ENCODE measurements at places on chromosomes 16 and 17.
A peak's percentile ranks its signal among the peaks of the same experiment; 100 is the strongest.

- no peak for DNase-seq
These were observed 19.6 kb upstream of the GOT2 start for GRCh38 chr16:58753711-58754134.

- DNase-seq = no peak
These were observed 67.4 kb downstream of the JPH3 start for GRCh38 chr16:87669672-87670071.

GRCh38 chr17:77817953-77818352, 140.6 kb upstream of the TNRC6C start:
- DNase-seq = no peak

DNA sequence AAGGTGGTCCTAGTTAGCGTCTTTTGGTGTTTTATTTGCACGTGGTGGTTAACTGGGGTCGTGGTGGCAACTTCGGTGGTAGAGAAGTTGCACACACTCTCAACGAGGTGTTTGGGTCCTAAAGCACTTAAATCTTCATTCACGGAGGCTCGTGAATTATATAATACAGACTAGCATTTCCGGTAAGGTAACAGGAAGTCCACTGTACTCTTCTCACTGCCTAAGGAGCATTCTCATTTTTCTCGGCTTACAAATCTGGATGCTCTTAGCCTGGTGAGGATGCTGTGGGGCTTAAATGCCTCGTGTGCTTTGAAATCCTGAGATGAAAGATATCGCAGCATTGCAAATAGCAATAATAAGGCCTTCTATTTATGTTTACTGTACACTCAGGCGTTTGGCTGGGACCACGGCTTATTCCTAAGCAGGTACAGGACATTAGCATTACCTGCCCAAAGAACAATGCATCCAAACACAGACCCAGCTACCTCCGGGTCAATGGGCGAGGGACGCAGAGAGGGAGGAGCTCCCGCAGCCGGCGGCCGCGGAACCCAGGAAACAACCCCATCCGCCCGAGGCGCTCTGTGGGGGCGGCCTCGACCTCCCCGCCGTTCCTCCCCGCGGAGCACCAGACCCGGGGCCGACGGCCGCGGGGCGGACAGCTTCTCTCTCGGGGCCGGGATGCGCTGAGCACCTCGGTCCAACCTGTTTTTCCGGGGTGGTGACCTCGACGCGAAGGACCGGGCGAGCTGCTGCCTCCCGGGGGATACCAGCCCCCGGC, 856 bp downstream of the DNAJA2 start:
- DNase-seq = peak; percentile 28

DNA sequence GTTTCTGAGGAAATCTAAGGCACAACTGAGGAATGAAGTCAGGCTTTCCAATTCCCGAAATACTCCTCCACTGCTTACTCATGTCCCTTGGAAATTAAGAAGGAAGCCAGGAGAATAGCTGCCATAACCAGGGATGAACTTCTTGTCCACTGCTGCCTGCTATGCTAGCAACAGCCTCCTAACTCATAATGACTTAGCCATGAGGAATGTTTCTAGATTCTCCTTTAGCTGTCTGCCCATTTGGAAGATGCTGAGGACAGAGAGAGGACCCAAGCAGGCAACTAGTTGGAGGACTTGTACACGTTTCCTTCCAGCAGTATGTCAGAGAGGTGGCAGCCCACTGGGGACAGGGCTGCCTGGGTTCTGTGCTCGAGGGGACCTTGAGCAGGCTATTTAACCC, 939 bp upstream of the CCL2 start:
- DNase-seq = peak; percentile 31

GRCh38 chr16:9077091-9077809, 14.2 kb upstream of the HAPSTR1 start:
- no peak for DNase-seq

GRCh38 chr17:28004344-28004743, 38.1 kb upstream of the NLK start:
- DNase-seq = no peak

DNA sequence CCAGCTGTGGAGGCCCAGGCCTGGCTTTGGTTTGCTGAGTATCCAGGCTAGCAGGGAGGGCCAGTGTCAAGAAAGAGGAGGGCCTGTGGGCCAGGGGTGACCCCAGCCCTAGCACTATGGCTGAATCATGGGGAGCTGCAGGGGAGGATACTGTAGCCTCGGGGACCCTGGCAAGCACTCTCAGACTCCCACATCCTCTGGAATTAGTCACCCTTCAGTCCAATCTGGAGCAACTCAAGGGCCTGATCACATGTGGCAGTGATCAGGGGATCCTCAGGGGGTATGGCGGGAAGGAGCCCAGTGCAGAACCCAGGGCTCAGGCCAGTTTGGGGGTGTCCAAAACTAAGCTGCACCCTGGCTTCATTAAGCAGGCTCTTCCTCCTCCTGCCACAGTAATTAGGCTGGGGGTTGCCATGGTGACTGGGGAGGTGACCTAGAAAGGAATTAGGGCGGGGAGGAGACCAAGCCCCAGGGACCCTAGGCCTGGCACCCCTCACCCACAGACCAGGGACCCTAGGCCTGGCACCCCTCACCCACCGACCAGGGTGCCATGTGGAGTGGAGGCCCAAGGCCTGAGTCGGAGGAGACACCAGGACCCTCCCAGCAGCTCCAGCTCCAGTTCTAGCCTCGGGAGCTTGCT, 5.8 kb downstream of the NLGN2 start:
- no peak for DNase-seq

- no peak for DNase-seq
These were observed 23.0 kb upstream of the ABCC3 start for GRCh38 chr17:50611634-50612033.

DNA sequence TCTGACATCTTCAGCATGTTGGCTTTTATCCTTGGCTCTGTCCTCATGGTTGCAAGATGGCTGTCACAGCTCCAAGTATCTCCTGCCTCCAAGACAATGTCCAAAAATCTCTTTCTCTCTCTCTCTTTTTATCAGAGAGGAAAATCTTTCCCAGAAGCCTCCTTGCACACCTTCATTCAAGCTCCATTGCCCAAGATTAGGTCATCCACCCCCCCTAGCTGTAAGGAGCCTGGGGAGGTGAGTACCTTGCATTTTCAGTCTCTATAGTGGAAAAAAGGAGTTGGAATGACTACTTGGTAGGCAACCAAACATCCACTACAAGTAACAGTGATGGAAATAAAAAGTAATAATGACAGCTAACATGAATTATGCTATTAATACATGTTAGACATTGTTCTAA, 22.0 kb upstream of the NSMCE1 start:
- no peak for DNase-seq

GRCh38 chr16:13231365-13231764, 330.0 kb downstream of the SHISA9 start:
- no peak for DNase-seq

DNA sequence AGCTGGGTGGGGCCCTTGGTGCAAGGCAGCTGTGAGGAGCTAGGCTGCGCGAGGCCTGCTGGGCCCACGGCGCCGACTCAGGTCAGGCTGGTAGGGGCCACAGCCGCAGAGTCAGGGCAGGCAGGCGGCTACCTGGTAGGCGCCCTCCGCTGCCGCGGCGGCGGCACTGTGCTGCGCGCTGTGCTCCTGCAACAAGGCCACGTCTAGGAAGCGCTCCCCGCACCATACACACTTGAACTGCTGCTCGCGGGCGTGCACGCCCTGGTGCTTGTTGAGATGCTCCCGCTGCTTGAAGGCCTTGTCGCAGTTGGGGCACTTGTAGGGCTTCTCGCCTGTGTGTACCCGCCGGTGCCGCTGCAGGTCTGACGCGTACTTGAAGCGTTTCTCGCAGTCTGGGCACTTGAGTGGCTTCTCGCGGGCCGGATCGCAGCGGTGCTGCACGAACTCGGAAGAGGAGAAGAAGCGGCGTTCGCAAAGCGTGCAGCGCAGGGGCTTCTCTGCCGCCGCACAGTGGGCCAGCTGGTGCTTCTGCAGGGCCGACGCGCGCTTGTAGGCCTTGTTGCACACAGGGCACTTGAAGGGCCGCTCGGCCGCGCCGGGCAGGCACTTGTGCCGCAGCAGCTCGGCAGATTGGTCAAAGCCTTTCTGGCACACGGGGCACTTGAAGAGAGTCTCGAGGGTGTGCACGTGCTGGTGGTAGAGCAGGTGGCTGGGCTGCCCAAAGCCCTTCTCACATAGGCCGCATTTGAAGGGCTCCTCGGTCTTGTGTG, 3.9 kb downstream of the ZNF319 start:
- DNase-seq = no peak

DNA sequence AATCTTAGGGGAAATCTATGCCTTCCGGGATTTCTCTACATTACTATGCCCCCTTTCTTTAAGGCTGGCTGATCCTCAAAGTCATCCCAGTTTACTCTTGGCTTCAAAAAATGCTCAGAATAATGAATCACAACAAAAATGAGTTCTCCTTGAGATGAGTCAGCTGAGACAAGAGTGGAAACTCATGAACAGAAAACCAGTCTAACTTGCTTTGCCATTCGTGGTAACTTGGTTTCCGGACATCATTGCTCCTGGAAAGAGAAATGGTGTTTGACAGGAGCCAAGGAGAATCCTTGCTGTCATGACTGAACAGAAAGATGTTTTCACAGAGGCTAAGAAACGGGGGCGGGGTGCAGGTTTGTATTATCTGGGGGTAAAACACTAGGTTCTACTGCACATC, 435.6 kb upstream of the DYNLRB2 start:
- DNase-seq = no peak

DNA sequence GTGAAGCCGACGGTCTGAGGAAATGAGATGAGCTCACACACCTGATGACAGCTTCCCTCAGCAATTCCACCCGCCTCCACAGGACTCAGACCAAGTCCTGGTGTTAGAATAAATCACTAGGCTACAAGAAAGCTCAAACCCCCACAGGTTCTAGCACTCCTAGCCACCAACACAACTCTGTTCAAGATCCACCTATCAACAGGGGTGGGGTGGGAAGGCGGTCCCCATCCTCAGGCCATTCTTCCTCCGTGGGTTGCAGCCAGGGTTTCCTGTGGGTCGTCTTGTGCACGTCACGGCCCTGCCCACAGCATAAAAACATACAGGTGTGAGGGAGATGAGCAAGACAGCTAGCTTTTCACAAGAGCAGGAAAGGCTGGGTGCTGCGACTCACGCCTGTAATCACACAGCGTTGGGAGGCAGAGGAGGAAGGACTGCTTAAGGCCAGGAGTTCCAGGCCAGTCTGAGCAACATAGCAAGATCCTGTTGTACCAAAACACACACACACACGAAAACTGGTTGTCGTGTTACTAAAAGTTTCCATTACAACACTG, 81.1 kb downstream of the ANKRD11 start:
- no peak for DNase-seq

- DNase-seq = no peak
These were observed 3.8 kb downstream of the SNX29 start for GRCh38 chr16:11980136-11980844.

DNA sequence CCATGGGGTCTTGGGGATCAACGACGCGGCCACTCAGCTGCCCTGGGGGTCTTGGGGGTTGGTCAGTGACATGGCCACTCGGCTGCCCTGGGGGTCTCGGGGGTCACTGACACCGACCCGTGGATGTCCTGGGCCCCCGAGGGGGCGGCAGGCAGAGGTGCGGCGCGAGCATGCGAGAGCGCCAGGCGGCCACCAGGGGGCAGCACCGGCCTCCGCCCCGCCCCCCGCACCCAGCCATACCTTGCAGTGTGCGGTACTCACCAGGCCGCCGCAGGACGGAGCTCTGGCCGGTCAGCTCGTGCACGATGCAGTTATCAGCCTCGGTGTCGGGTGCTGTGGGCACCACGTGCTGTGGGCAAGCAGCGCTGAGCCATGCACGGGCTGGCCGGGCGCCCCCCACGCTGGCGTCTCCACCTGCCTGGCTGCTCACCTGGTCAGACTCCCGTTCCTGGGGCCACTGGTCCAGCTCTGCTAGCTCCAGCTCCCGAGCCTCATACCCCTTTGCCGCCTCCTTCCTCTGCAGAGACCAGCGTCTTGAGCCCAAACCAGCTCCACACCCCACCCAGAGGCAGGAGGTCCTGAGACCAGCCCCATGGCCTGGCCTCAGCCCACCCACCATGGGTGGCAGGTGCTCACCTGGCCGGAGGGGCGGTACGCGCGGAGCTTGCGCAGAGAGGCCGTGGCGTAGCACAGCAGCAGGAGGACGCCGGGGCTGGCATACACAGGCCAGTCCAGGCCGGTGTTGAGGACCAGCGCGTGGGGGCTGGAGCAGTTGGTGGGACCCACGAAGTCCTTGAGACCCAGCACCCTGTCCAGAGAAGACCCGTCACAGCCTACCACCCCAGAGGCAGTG, 31.2 kb downstream of the CTU2 start:
- peak; percentile 65 for DNase-seq

- DNase-seq = peak; percentile 54
These were observed 11.2 kb downstream of the PPY start for GRCh38 chr17:43931062-43931571.

GRCh38 chr17:8421571-8421970, 14.1 kb upstream of the NDEL1 start:
- no peak for DNase-seq
